Thoracic aorta (tissue), 2 donors: ENCODE measurements at places on chromosomes 16 and 17.

- peak; percentile 45 for DNase-seq
Observed at GRCh38 chr16:73196670-73197069, 148.7 kb upstream of the ZFHX3 start.

GRCh38 chr17:69908626-69909368 lies 166.2 kb upstream of the KCNJ16 start:
- no peak for DNase-seq

DNA sequence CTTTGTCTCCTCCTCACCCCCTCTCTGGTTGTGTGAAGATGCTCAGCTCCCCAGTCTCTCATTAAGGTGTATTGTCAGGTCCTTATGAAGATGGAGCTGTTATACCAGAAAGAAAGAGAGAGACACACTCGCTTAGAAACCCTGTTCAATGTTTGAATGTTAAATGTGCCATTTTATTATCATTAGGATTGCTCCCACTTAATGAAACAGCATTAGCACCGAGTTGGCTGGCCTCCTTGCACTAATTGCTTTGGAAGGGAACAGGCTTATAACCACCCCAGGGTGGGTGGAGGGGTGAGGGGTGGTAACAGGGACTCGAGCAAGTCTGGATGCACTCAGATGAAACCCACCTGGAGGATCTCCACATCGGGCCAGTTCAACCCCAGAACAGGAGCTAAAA lies 14.4 kb downstream of the PIPOX start:
- DNase-seq, result no peak

DNA sequence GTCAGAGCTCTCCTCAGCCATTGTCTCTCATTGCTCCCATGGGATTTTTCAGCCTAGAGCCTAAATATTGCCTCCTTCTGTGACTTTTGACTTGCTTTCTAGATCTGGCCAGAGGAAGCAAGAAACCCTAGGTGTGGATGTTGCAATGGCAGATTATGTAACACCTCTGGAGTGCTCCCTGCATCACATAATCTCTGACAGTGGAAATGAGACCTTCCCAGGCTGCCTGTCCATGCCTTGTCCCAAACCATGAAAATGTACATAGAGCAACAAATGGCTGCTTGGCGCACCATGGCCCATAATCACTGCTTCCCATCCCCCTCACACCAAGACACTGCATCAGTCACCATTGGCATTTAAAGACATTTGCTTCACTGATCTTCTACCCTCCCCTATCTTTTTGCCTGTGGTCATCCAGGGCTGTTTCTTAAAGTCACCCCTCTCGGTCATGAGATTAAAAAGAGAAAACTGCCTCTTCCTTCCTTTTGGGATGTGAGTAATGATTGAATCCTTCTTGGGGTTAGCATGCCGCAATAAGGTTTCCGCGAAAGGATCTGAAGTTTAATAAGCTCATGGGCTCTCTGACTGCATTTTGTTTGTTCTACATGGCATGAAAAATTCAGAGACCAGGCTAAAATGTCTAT lies 34.2 kb upstream of the CCL2 start:
- no peak for DNase-seq

DNA sequence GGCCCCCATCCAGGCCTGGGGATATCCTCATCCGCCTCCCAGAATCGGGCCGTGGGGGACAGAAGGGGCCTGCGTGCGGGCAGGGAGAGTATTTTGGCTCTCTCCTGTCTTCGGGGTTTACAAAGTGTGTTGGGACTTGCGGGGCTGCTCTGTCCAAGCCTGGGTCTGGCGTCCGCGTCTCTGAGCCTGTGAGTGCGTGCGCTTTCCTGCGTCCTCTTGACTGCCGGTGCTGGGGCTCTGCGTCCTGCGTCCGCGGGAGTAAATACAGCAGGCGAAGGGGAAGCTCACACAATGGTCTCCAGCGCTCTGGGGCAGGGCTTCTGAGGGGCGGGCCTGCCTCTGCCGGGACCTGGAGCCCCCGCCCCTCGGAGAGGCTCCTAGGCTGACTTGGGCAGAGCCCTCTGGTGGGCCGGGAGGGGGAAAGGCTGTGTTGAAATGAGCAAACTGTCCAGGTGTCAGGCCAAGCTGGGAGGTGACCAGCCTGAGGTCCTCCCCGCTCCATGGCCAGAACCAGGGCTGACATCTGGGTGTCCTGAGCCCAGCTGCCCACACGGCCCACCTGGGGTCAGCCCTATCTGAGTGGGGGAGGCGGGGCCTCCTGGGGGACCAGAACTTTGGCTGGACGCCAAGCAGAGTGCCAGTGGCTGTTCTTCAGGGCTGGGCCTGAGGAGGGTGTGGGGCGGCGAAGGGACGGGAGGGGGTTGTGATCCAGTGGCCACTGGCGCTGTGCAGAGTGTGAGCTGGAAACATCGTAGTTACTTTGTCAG lies 233.6 kb downstream of the SEC14L1 start:
- no peak for DNase-seq

DNA sequence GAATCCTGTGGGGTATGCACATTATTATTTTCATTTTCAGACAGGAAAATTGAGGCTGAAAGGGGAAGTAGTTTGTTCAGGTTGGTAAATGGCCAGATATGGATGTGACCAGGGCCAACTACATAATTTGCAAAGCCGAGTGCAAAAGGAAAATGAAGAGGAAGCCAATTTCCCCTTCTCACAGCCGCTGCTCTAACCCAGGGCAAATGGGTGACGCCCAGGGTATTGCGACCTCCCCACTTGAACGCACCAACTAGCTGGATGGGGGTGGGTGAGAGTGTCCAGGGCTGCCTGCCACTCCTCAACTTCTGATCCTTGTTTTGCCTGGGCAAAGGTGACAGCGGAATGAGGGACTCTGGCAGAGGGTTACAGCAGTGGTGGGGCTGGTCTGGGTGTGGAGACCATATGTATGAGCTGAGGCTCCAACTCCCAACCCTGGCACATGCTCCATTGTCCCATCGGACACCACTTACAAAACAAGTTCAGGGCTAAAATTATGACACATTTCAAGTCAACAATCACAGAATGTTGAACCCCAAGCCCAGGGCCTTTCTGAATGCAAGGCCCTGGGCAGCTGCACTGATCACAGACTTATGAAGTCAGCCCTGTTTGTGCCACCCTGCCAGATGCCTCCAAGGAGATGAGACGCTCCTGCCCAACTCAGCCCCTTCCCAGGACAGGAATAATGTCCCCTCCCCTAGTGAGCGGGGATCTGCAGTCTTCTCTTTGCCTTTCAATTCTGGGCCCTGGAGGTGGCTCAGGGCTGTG lies 1.7 kb downstream of the ANKRD40CL start:
- no peak for DNase-seq

DNA sequence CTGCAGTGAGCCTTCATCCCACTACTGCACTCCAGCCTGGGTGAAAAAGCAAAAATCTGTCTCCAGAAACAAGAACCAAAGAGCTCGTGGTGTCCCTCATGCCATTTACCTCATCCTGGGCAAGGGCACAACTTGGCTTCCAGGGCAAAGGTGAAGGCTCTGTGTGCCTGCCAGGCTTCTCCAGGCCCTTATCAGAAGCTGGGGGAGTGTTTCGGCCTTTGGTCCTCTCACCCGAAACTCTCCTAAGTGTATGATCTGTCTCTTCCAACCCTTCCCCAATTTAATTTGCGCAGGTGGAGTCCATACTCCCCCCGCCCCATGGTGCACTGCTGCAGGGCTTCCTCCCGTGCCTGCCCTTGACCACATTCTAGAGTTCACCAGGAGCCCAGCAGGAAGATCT lies 1.1 kb downstream of the CES2 start:
- DNase-seq, result no peak

DNA sequence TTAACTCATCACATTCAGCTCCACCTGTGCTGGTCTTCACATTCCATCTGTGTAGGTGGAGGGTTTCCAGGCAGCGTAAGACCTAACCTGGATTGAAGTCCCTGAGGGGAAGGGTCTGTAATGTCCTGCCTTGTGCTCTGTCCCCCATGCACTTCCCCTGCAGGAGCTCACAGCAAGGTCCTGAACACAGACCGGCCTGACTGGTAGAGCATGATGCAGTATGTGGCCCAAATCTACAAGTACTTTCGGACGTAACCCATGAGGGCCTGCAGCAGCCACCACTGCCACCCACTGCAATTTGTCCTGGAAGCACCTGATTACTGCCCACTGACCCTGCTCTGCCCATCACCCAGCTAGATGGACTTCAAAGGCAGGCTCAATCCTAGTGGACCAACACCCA lies 36.6 kb upstream of the ADORA2B start:
- DNase-seq, result no peak

DNA sequence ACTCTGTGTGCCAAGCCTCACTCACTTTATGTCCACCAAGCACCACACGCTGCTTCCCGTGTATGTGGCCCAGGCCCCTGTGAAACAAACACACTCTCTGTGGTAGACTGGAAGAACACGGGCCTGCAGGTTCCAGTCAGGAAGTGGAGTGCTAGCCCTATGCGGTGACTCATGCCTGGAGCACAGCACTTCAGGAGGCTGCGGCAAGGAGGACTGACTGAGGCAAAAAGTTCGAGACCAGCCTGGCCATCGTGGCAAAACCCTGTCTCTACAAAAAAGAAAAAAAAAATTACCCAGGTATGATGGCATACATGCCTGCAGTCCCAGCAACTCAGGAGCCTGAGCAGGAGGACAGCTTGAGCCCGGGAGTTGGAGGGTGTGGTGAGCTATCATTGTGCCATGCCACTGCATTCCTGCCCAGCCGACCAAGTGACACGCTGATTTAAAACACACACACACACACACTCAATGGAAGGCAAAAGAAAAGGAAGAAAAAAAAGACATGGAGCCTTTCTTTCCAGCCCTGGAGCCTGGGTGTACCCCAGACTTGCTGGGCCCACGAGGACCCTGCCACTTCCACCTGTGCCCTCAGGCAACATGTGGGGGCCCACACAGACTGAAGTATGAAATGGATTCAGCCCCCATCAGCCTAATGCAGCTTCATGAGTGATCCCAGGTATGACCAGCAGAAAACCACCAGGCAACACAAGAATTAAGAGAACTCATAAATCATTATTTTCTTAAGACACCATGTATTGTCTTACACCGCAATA lies 126.6 kb downstream of the ANKRD11 start:
- no peak for DNase-seq

DNA sequence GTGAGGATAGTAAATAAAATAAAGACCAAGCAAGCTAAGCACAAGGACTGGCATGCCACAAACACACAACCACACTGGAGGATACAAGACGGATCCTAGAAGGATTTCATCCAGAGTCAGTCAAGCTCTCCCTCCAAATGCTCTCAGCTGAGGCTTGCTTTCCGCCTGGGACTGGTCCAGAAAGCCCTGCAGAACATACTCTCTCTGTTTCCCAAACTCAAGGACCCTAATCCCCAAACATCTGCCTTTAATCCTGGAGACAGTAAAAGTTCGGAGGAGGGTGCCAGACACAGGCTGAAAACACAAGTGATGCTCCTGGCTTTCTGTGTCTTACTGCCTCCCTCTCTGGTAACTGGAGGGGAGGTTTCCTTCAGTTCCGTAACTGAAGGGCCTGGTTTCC lies 5.3 kb upstream of the HSD11B2 start:
- DNase-seq, result no peak
